ENCODE measurements at places on chromosomes 3 and 15.
A peak's percentile ranks its signal among the peaks of the same experiment; 100 is the strongest.

DNA sequence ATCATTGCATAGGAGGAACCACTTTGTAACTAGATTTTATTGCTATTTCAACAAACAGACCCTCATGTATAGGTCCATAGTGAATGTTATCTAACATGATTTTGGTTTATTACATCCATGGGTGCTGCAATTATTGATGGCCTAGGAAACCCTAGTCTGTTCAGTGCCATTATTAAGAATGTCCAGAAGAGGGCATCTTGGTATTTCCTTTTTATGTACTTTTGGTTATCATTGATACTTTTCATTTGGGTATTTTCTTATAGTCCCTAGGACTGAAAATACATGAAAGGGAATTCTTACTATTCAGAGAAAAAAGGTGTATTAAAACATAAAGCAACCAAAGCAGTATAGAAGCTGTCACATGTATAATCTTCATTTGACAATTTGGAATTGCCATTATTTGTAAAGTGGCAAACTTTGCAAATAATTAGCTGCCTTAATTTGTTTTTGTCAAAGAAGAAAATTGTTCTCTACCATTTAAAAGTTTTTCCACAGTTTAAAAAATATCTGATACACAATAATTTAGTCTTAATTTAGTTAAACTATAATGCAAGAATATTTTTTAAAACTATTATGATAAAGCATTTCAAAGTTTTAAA is 48.7 kb downstream of the CNOT10 start:
- DNase-seq = peak; percentile 65

GRCh38 chr3:167187221-167187620 is 192.9 kb downstream of the ZBBX start:
- no peak for DNase-seq

GRCh38 chr15:68061171-68061570 is 7.1 kb downstream of the PIAS1 start:
- no peak for DNase-seq

DNA sequence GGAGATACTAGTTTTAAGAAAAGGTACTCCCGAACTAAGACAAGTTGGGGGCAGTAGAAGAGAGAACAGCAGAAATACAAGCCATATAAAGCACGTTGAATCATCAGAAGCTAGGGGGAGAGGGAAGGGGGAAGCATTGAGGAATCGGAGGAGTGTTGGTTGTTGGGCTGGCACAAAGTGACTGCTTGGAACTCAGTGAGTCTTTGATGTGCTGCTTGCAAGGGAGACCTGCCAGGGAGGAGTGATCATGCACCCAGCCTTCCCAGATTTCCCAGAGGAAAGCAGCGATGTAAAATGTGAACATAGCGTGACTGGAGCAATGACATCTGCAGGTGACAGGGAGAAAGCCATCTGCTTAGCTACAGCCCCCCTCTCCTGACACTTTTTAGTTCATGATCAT is 192.4 kb upstream of the IL12A start:
- no peak for DNase-seq

Measured in Kasumi-1 (cell line).